ENCODE measurements at places on chromosomes 12 and 14. TPM values are rescaled to one million over a fixed set of nuclear protein-coding genes. Genes with fewer than 3 reads are reported as not detected.

DNA sequence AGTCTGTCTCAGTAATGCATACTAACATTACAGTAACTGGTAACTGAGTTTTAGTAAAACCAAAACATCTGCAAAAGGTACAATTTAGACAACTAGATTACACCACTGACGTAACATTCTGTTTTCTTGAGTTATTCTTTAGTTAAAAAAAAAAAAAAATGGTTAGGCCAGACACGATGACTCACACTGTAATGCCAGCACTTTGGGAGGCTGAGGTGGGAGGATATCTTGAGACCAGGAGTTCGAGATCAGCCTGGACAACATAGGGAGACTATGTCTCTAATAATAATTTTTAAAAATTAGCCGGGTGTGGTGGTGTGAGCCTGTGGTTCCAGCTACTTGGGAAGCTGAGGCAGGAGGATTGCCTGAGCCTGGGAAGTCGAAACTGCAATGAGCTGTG is 34.1 kb downstream of the AP5M1 start:
- no peak overlapping the region for H3K4me3 ChIP-seq
- no peaks in the 10 kb centered on the region for H3K4me1 ChIP-seq
- H3K27ac ChIP-seq = no peak overlapping the region
- no peaks in the 10 kb centered on the region for H3K27me3 ChIP-seq
- DNase-seq = no peak

GRCh38 chr12:75953312-75953906 is 78.2 kb downstream of the PHLDA1 start:
- no peaks in the 10 kb centered on the region for H3K27me3 ChIP-seq
- H3K4me3 ChIP-seq = no peak overlapping the region
- H3K4me1 ChIP-seq = no peaks in the 10 kb centered on the region
- no peak for DNase-seq
- no peak overlapping the region for H3K27ac ChIP-seq

GRCh38 chr12:126359216-126359615 is 1294.0 kb downstream of the AACS start:
- no peaks in the 10 kb centered on the region for H3K27me3 ChIP-seq
- H3K4me1 ChIP-seq = no peaks in the 10 kb centered on the region
- no peaks in the 10 kb centered on the region for H3K36me3 ChIP-seq
- H3K4me3 ChIP-seq = no peak overlapping the region
- no peak for DNase-seq
- no peak overlapping the region for H3K27ac ChIP-seq

GRCh38 chr12:23699031-23699430 is 250.4 kb downstream of the SOX5 start:
- no peaks in the 10 kb centered on the region for H3K4me1 ChIP-seq
- H3K36me3 ChIP-seq = no peaks in the 10 kb centered on the region
- H3K27ac ChIP-seq = no peak overlapping the region

- H3K4me3 ChIP-seq = no peak overlapping the region
- peak; percentile 38 for DNase-seq
- peaks cover 15% of the 10 kb centered on the region for H3K4me1 ChIP-seq
Observed at GRCh38 chr14:61296719-61297502, 15.8 kb upstream of the TMEM30B start.

DNA sequence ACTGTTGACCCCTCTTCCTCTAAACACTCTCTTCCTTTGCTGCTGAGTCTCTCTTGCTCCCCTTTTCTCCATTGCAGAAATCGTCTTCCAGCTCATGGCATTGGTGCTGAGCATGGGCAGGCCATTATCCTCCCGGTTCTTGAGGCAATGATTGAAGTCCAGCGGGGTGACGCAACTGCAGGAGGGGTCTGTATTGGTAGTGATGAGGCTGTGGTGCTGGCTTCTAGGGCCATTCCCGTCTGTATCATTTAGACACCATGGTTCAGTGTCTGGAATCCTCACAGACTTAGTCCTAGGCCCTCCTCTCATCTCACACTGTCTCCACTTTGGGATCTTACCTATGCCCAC is 720 bp upstream of the SLC22A17 start:
- no peak for DNase-seq
- H3K4me3 ChIP-seq = no peak overlapping the region
- no peak overlapping the region for H3K27ac ChIP-seq
- H3K36me3 ChIP-seq = no peaks in the 10 kb centered on the region
- no peaks in the 10 kb centered on the region for H3K4me1 ChIP-seq

- DNase-seq = no peak
- no peaks in the 10 kb centered on the region for H3K27me3 ChIP-seq
- H3K4me1 ChIP-seq = no peaks in the 10 kb centered on the region
- H3K27ac ChIP-seq = no peak overlapping the region
- no peaks in the 10 kb centered on the region for H3K36me3 ChIP-seq
- H3K4me3 ChIP-seq = no peak overlapping the region
Observed at GRCh38 chr14:79836577-79836976, 374.7 kb downstream of the DIO2 start.

DNA sequence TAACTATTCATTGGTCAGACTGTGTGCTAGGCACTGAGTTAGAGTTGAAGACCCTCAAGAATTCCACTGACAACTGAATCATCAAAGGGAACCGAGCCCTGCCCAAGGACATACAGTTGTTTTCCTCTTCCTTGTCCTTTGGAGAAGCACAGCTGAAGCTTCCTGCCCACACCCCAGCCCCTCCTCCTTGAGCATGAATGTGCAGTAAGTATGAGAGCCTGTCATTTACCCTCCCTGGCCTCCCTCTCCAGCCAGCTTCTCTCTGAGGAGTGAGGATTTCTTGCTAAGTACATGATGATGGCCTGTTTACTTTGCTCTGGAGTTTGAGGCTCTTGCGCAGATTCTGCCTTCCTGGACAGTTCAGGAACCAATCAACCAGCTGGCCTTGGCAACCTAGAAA is 235.2 kb downstream of the CACNA1C start:
- no peaks in the 10 kb centered on the region for H3K27me3 ChIP-seq
- DNase-seq = no peak
- H3K27ac ChIP-seq = no peak overlapping the region
- H3K36me3 ChIP-seq = no peaks in the 10 kb centered on the region

- no peaks in the 10 kb centered on the region for H3K27me3 ChIP-seq
- no peak for DNase-seq
- no peak overlapping the region for H3K27ac ChIP-seq
- no peaks in the 10 kb centered on the region for H3K4me1 ChIP-seq
Observed at GRCh38 chr12:77893918-77894317, 63.2 kb downstream of the NAV3 start.

DNA sequence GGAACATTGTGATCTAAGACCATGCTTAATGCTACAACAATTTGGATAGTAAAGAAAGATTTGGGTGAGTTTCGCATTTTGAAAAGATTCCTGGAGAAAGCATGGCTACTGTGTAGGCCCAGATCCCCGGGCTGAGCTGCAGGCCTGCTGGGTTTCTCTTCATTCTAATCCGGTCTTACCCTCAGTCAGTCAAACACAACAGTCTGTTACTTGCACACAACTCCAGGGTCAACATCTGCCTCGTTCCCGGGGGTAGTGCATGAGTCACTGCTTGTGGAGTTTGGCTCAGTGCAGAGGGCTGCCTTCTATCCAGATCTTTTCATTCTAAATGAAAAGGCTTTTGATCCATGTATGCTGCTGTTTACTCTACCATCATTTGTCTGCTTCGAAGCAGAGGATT is 60.4 kb upstream of the SEL1L start:
- H3K36me3 ChIP-seq = no peaks in the 10 kb centered on the region
- H3K27me3 ChIP-seq = no peaks in the 10 kb centered on the region
- H3K4me1 ChIP-seq = no peaks in the 10 kb centered on the region

GRCh38 chr14:35534873-35535482 is 1.0 kb downstream of the INSM2 start:
- peak overlapping the region; percentile 30 for H3K4me3 ChIP-seq
- peaks cover 7% of the 10 kb centered on the region for H3K4me1 ChIP-seq
- DNase-seq = peak; percentile 63
- H3K36me3 ChIP-seq = no peaks in the 10 kb centered on the region
- no peak overlapping the region for H3K27ac ChIP-seq

- no peaks in the 10 kb centered on the region for H3K27me3 ChIP-seq
- no peaks in the 10 kb centered on the region for H3K4me1 ChIP-seq
- peaks cover 47% of the 10 kb centered on the region for H3K36me3 ChIP-seq
- no peak for DNase-seq
- no peak overlapping the region for H3K27ac ChIP-seq
Observed at GRCh38 chr12:120155072-120155471, 38.5 kb upstream of the RAB35 start.

DNA sequence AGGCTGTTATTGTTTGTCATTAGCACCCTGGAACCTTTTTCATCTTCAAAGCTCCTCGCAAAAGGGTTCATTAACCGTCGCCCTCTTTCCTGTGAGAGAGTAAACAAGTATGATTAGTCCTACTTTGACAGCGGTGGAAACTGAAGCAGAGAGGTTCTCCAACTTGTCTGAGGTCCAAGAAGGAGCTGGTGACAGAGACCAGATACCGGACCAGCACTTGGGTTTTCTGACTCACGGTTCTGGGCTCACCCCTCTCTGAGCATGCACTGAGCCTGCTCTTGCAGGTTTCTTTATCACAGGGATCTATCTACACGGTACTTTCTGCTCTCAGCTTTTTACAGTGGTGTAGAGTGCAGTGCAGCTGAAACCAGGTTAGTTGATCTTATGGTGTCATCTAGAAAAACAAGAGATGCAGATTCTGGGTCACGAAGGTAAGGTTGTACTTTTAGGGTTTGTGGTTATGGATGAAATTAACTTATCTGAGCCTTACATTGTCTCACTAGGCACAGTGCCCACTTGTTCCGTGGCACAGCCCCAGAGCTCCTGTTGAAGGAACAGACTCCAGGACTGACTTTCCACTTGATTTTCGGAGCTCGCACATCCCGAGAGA is 62.1 kb downstream of the PPP2R5C start:
- peak; percentile 79 for DNase-seq
- H3K36me3 ChIP-seq = peaks cover 8% of the 10 kb centered on the region
- peak overlapping the region; percentile 67 for H3K4me3 ChIP-seq
- no peaks in the 10 kb centered on the region for H3K27me3 ChIP-seq
- H3K4me1 ChIP-seq = peaks cover 68% of the 10 kb centered on the region
- H3K27ac ChIP-seq = peak overlapping the region; percentile 97

DNA sequence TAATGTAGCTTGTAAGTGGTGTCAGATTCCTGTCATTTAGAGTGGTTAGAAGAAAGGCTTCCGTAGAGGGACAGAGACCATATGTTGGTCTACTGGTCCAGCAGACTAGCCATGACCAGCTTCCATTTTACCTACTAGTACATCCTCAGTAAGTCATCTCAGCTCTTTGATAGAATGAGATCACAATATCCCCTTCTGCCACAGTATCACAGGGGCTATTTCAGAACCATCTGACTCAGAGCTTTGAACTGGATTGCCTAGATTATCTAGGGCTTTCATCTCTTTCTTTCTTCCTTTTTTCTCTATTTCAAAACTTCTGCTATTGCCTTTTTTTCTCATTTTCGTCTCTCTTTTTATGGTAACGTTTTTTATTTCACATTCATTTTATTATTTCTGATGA is 4.7 kb downstream of the ZDHHC17 start:
- H3K27ac ChIP-seq = no peak overlapping the region
- H3K4me1 ChIP-seq = peaks cover 13% of the 10 kb centered on the region
- H3K36me3 ChIP-seq = peaks cover 2% of the 10 kb centered on the region
- no peak overlapping the region for H3K4me3 ChIP-seq

DNA sequence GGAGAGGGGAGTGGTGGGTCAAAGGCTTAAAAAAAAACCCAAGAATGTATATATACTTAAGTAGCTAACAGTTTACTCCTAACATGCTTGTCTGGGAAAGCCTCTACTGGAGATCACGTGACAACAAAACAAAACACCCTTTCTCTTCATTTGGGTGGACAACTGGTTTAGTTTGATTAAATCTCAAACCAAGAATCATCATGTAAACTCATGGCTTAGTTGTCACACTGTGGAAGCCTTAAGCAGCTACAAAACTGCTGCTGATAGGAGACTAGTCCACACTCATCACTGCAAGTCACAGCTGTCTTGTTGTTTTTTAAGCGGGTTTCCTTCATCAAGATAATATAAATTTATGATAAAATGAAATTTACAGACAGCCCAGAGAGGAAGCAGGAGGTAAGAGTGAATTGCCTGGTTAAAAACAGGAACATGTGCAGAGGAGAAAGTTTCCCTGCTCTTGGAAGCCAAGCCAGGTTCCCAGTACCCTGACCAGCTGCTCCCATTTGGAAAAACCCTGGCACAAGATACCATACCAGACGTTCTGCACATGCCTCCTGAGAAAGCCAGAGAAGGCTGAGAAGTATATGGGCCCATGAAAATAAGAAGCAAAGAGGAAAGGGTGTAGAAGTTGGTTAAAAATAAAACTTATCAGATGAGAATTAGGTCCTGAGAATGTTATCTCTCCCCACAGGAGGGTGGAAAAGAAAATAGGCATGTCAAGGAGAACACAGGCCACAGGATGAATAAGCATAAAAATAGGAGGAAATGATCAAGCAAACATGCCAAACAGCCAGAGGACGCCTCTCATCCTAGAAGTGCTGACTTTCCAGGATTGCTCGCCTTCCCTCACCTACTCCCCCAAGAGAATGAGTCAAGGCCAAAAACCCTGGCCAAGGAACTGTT is 34.0 kb downstream of the EGLN3 start:
- no peaks in the 10 kb centered on the region for H3K27me3 ChIP-seq
- no peaks in the 10 kb centered on the region for H3K36me3 ChIP-seq
- no peaks in the 10 kb centered on the region for H3K4me1 ChIP-seq
- H3K4me3 ChIP-seq = no peak overlapping the region
- DNase-seq = no peak

DNA sequence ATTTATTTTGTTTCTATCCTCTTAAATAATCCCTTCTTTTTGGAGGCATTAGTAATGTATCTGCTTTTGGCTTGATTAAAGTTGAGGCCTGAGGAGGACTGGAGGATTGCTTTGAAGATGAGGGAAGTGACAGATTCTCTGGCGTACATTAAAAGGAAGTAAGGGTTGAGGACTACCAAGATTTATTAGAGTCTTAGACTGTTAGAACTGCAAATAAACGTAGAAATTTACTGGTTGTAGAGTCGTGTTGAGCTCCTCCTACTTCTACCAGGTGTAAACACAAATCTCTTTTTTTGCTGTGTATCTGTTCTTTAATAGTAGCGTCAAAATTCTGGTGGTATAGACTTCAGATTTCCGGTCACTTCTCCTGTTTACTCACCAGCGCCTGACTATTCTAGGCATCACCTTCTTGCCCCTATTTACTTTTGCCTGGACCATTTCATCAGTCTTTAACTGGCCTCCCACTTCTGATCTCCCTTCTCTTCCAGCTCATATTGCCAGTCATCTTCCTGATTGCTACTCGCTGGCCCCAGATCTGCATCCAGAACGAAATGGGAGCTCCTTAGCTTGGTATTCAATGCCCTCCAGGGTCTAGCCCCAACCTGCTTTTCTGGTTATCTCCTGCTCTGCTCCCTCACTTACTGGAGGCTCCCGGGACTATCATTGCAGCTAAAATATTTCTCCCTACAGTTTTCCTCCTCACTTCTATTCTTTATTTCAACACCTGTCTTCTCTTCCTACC is 8.4 kb upstream of the EID3 start:
- no peaks in the 10 kb centered on the region for H3K27me3 ChIP-seq
- H3K4me1 ChIP-seq = no peaks in the 10 kb centered on the region
- peaks cover 22% of the 10 kb centered on the region for H3K36me3 ChIP-seq
- no peak for DNase-seq
- no peak overlapping the region for H3K4me3 ChIP-seq
- H3K27ac ChIP-seq = no peak overlapping the region

Gene ENDOU
- total RNA-seq = not detected

Gene PLD4
- total RNA-seq = 0.05 TPM

Gene MYF5
- not detected for total RNA-seq

Gene GALNT6
- total RNA-seq = 2.5 TPM

Gene SERPINA12
- not detected for total RNA-seq

Gene LRRIQ1
- not detected for total RNA-seq

Gene L3HYPDH
- total RNA-seq = 18.8 TPM
